Activated CD4-positive, alpha-beta T cell treated with anti-CD3 and anti-CD28 coated beads, Interleukin-2, Interleukin-6, amounts not matched to agents 100 ng/mL and 50 ng/mL, durations not matched to agents 16 hours and 8 hours (primary cell): ENCODE measurements at places on chromosomes 1 and 21.
A peak's percentile ranks its signal among the peaks of the same experiment; 100 is the strongest.

- peak; percentile 41 for DNase-seq
These were observed 40.7 kb upstream of the PRKACB start for GRCh38 chr1:84103197-84103992.

GRCh38 chr1:206079135-206079534 lies 26.2 kb downstream of the RHEX start:
- DNase-seq, result no peak

DNA sequence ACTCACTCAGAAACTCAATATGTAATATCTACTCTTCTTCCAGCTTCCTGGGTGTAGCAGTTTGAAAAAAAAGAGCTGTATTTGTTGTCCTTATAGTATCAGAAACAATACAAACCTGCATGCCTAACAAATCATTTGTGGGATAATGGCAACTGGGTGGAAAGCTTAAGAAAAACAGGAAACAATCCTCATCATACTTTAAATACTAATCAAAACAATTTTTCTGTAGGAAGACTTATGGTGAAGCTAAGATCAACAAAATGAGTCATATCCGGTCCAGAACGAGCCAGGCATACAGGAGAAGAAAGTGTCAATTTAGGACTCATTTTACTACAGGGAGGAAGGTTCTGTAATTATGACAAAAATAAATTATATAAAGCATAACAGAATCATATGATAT lies 181.8 kb upstream of the ADGRL4 start:
- DNase-seq, result no peak

GRCh38 chr1:4526747-4527146 lies 127.7 kb upstream of the AJAP1 start:
- no peak for DNase-seq

DNA sequence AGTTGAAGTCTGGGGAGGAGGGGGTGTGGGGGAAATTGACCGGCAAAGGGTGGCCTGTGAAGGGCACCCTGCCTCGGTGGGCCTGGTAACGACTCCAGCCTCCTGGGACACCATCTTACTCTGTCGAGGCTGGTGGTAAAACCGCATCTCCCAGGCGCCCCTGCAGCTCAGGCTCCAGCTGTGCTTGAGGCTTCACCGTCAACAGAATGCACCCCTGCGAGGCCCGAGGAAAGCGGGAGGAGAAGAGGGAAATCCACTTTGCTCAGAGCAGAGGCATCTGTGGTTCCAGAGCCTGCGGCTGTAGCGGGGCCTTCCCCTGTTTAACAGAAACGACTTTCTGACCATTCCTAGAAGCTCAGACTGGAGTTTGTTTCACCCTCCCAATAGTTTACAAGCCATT lies 165.6 kb downstream of the NPHP4 start:
- DNase-seq, result no peak

DNA sequence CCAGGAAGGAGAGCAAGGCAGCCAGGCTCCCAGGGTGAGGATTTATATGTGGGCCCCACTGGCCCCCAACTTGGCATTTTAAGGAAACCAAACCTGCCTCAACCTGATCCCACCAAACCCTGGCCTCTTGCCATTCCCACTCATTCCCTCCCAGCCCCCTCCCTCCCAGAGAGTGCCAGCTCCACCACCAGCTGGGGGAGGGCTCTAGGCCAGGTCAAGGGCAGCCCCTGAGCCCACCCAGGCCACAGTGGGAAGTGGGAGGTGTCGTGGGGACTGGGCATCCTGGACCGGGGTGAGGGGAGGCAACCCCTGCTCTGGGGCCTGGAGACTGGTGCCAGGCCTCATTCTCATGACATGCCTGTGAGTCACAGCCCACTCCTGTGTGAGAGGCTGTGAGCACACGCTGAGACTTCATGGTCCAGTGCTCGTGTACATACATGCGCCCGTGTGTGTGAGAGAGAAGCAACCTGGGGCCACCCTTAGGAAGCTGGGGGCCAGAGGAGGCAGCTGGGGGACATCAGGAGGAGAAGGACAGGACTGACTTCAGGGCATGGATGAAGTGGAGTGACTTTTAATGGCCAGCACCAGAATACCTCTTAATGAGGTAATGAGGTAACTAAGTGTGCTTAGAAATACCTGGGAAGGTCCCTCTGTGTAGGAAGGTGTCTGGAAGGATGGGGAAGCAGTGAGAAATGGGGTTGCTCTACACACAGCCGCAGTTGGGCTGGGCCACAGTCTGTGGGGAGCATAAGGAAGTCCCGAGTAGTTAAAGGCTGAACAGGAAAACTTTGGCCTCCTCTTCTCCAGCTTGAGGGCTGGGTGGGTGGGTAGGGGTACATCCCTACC lies at the start of gene S100A2:
Gene S100A2, minus strand, starts transcription at position 316 of the 846 bp plus-strand sequence. CDS start 1,967 bp downstream, outside the sequence.
- peak; percentile 62 for DNase-seq

DNA sequence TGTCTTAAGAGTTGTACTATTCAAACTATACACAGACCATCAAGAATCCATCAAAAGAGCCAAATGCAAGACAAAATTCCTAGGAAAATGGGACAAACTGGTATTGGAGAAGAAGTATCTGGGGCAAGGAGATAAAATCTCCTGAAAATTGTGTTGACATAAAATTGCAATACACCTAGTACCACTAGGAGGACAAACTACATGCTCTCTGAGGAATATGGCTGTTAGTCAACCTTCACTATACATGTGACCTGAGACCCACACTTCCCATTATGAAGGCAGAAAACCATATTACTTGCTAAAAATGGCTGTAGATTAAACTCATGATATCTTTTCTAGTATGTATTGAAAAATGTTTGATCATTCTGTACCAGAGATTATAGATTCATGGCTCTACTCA lies 30.0 kb downstream of the IRF2BP2 start:
- no peak for DNase-seq

DNA sequence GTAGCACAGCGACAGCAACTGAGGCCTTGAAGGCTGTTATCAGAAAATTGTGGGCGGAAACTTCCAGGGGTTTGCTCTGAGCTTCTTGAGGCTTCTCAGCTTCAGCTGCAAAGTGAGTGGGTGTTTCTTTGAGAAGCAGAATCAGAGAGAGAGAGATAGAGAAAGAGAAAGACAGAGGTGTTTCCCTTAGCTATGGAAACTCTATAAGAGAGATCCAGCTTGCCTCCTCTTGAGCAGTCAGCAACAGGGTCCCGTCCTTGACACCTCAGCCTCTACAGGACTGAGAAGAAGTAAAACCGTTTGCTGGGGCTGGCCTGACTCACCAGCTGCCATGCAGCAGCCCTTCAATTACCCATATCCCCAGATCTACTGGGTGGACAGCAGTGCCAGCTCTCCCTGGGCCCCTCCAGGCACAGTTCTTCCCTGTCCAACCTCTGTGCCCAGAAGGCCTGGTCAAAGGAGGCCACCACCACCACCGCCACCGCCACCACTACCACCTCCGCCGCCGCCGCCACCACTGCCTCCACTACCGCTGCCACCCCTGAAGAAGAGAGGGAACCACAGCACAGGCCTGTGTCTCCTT lies at the start of gene FASLG:
Gene FASLG, plus strand, starts transcription at position 233 of the 583 bp plus-strand sequence. Its CDS starts 99 bp downstream, at position 332.
- peak; percentile 80 for DNase-seq

- DNase-seq, result no peak
These were observed 115.8 kb upstream of the ZNF678 start for GRCh38 chr1:227447531-227447990.
